ENCODE measurements at places on chromosomes 1 and 21.
A peak's percentile ranks its signal among the peaks of the same experiment; 100 is the strongest.

GRCh38 chr21:30468900-30469714 is 11.1 kb downstream of the KRTAP19-1 start:
- DNase-seq, result no peak

DNA sequence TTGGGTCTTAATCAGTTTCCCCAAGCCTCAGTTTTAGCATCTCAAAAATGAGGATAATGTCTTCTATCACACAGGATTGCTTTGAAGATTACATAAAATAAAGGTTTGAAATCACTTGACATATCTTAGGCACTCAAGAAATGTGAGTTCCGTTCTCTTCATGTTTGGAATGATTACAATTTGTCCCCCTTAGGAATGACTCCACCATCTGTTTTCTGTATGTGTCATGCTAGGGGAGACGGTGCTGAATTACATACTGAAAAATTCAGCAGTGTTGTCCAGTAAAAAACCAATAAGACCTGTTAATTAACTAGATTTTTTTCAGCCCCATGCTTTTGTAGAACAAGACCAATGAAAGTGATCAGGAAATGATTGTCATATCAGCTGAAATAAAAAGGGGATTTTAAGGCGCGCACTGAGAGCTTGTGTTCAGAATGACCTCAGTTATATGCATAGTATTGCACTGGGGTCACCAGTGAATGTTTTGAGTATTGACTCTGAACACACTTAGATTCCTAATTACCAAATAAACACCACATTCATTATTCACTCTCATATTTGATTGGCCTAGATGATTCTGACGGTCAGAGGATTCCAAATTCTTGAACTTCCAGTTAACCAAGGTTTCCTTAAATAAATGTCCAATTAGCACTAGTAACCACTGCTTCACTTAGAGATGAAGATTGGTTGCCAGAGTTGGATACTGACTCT is 114.5 kb upstream of the KCNK2 start:
- no peak for DNase-seq

DNA sequence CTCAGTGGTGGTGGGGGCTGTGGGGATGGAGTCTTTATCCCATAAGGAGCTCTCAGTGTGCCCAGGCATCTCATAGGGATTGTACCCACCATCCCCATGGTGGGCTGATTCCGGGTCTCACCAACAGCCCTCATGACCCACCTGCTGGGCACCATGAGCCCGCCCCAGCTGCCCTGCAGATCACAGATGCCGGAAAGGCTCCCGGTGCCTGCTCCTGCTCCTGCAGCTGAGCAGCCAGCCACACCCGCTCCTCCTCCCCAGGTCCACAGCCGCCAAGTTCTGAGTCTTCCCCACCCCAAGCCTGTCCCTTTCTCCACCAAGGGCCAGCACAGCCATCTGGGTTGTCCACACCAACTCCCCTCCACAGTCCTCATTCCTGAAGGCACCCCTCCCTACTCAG is 15.5 kb upstream of the TSPEAR start:
- no peak for DNase-seq

DNA sequence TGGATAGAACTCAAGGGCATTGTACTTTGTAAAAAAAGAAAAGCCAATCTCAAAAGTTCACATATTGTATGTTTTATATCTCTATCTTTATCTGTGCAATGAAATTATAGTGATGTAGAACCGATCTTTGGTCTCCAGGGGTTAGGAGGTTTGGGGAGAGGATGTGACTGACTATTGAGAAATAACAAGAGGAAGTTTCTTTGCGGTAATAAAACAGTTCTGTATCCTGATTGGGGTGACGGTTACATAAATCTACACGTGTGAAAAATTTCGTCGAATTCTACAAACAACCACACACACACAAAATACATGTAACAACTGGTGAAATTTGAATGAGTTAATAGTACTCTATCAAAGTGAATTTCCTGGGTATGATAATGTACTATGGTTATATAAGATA is 10.6 kb upstream of the OR2T33 start:
- no peak for DNase-seq

DNA sequence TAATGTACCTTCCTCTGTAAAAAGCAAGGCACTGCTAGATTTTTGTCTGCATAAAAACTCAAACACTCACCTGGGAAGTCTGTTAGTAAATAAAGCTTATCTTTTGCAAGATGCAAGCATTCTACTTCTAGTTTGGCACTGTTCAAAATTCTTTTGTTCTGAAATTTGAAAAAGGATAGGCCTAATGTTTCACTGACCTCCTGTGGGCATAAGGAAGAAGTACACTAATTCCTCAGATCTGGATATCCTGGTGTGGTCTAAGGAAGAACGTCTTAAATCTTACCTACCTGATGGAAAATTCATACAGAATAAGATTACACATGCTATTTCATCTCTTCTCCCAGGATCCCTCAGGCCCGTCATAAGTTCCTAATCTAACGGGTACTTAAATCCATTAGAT is 93.5 kb upstream of the CAMK1G start:
- DNase-seq, result no peak

GRCh38 chr1:213564215-213564659 is 423.5 kb upstream of the PROX1 start:
- DNase-seq, result no peak

DNA sequence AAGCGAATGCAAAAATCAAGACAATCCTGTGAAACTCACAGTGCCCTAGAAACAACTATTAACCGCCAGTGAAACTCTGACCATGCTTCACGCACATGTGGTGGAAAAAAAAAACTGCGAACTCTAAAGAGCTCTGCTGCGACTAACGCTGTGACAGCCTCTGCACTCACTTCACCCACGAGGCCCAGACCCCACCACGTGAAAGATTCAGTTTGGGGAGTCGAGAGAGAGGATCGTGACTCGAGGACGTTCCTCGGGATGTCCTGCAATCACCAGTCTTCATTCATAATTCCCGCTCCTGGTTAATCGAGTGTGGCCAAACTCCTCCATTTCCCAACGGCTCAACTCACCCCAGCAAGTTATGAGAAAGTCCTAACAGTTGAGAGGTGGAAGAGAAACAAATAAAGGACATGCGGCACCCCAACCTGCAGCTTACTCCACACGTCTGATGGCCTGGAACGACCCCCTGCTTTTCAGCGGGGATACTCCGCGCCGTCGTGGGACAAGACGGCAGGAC is 1.1 kb downstream of the SERBP1 start:
- peak; percentile 57 for DNase-seq

DNA sequence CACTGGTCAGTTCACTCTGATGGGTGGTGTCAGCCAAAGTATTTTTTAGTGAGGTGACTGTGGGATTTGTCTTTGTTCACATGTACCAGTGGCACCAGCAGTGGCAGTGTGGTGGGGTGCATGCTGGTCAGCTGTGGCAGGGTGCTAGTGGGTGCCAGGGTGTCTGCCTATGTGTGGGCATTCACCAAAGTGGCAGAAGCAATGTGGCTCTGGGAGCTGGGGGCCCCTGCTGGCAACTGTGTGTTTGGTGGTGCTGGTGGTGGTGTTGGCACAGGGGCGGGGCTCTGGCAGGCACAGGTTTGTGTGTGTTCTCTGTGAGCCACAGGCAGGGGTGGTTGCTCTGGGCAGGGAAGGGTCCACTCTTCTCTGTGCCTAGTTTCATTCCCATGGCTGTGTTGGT is 161.5 kb downstream of the CENPF start:
- DNase-seq, result no peak

DNA sequence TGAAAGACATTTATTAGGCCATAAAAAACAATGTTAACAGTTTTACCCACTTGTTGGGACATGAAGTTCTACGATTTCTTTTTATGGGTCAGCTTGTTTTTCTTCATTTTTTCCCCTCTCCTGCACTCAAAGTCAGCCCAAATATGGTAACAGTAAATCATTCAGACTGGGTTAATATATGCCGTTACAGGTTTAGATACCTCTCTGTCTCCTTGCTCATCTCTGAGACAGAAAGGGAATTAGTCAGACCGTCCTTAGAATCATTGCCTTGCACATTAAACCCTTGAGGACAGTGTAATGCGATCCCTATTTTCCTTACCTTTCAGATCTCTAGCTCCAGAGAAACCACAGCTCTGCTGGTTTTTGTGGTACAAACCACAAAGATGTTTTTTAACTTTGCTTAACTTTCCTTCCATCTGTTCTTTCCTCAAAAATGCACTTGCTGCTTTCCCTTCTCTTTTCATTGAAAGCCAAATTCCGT is 613.3 kb downstream of the PLPP3 start:
- DNase-seq, result no peak

DNA sequence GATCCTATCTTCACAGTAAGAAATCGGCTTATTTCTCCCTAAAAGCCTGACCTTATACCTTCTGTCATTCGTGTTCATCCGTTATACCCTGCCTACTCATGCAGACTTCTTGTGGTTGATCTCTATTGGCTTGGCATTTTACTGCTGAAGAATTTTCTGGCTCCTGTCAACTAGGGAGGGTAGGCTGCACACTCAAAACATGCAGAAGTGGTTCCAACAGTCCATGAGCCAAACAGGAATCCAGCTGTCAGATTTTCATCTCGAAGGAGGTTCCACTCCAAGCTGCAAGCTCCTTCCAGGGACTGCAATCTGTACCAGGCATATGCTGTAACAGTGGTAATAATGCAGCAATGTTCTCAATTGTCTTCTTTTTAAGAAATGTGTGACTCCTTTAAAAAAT is 10.1 kb downstream of the DNAJC11 start:
- DNase-seq, result no peak

DNA sequence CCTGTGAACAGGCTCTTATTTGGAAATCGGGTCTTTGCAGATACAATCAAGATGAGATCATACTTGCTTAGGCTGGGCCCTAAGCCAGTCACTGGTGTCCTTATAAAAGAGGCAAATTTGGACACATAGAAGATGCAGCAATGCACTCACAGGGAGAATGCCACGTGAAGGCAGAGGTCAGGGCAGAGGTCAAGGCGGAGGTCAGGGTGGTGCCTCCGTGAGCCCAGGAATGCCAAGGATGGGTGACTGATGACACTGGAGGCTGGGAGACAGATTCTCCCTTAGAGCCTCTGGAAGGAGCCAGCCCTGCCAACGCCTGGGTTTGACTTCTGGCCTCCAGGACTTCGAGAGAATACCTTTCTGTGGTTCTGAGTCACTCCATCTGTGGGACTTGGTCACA is 22.8 kb upstream of the C1orf174 start:
- no peak for DNase-seq

DNA sequence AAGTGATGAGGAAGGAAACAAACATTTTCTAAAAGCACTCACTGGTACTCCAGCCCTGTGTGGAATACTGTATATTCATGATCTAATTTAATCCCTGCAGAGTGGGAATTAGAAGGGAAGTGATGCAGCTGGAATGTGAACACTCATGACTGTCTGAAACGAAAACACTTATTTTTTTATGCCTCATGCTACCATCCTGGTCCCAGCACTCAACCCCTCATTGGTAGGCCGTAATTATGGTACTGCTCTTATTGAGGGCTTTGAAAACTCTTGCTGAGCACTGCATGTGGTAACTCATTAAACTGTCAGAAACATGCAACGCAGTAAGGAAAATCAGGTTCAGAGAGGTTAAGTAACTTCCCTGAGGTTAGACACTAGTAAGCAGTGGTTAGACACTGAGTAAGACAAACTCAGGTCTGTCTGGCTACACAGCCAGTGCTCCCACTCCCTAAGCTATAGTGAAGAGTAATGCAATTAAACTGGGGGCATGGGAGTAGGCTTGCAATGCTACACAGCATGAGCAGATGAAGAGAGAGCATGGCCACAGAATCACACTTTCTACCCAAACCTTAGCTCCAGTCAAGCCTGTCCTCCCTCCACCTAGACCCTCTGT is 17.3 kb upstream of the TNFSF4 start:
- no peak for DNase-seq

GRCh38 chr1:176338877-176339276 is 124.1 kb upstream of the PAPPA2 start:
- DNase-seq, result no peak

DNA sequence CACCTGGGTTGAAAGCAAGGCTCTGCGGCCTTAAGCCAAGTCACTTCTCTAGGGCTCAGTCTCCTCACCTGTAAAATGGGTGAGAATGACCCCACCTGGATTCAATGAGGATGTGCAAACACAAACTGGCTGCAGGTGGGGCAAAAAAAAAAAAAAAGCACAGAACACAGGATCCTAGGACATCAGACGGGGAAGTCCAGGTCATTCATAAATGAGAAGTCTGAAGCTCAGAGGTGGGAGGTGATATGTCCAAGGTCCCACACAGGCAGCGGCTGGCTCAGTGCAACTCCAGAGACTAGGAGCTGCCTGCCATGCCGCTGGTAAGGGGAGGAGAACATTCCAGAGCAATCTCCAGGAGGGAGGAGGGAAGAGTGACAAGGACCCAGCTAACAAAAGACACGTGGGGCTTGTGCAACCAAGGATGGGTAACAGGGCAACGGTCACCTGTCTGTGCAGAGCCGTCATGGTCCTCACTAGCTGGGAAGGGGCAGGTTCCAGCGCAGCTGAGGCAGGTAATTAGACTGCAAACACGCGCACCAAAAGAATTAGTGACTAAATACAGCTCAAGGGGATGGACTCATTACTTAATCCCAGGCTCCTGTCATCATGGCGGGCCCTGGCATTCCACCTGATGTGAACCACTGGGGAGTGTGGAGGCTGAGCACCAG is 19.5 kb downstream of the IFFO2 start:
- DNase-seq, result no peak

DNA sequence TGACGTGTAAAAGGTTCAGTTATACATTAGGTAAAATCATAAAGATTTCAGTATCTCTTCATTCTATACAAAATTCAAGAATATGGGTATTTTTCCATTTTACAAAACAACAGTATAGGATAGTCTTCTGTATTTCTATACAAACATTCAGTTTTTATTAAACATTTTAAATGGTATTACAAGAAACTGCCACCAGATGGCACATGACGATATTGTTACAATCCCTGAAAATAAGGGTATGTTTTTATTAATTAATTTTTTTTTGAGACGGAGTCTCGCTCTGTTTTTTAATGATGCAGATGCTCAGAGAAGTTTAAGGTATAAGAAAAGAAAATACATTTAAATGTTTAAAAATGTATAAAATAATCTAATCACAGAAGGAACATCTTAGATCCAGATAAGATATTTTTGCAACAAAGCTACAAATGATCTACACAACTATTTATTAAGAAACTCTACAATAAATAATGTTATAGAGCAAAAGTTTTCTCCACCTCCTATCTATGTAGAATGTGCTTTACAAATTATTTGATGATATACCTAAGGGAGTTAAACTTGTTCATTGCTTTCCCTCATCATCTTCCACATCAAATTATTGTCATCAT is 23.5 kb upstream of the RSBN1 start:
- peak; percentile 73 for DNase-seq

DNA sequence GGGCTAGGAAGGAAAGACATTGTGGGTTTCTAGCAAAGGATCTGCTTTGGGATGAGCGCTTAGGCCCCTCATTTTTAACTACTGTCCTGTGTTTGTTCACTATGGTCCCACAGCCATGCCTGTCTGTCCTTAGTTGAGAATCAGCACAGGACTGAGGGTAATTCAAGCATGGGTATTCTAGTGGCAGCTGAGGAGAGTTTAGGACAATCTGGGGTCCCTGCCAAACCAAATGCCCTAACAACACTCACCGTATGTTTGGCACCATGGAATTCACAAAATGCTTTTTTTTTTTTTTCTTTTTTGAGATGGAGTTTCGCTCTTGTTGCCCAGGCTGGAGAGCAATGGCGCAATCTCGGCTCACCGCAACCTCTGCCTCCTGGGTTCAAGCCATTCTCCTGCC is 10.4 kb downstream of the ARHGEF11 start:
- DNase-seq, result no peak

Data from CD4-positive, CD25-positive, alpha-beta regulatory T cell (primary cell).